ENCODE measurements at places on chromosomes 13 and 19. TPM values are rescaled to one million over a fixed set of nuclear protein-coding genes. Genes with fewer than 3 reads are reported as not detected.

ELSPBP1 gene
- not detected for total RNA-seq

C13orf42 gene
- total RNA-seq = not detected

VWA8 gene
- 17.1 TPM for total RNA-seq

MBD3L3 gene
- total RNA-seq = not detected

CKM gene
- not detected for total RNA-seq

CYP2F1 gene
- total RNA-seq = not detected

ATXN8OS gene
- total RNA-seq = not detected

ABHD8 gene
- 12.7 TPM for total RNA-seq

OR7G2 gene
- total RNA-seq = not detected

PLPP2 gene
- 0.34 TPM for total RNA-seq

CCL25 gene
- 0.59 TPM for total RNA-seq

MBD3L2B gene
- not detected for total RNA-seq

ERICH6B gene
- not detected for total RNA-seq

ADGRE3 gene
- not detected for total RNA-seq

ATP4B gene
- total RNA-seq = not detected

ZNF729 gene
- total RNA-seq = not detected

HRC gene
- total RNA-seq = not detected

ZNF649 gene
- 11.3 TPM for total RNA-seq

OR7E24 gene
- not detected for total RNA-seq

STAP2 gene
- 19.1 TPM for total RNA-seq

KLF2 gene
- total RNA-seq = 175 TPM

FGF9 gene
- total RNA-seq = not detected

C19orf38 gene
- 5.7 TPM for total RNA-seq

ZNF681 gene
- total RNA-seq = 1.8 TPM

CCDC8 gene
- not detected for total RNA-seq

S1PR2 gene
- 8.8 TPM for total RNA-seq

ZFP14 gene
- total RNA-seq = 4.9 TPM

All from T-helper 1 cell treated with Interleukin-12 subunit alpha and Interleukin-12 subunit beta and Interleukin-4 antibody, amounts not matched to agents 30 ng/mL and 1 ng/mL, for 36 hours (primary cell).